ENCODE measurements at places on chromosomes 5 and 9.

GRCh38 chr5:92402956-92403702 lies 1020.0 kb upstream of the ARRDC3 start:
- no peak for DNase-seq

DNA sequence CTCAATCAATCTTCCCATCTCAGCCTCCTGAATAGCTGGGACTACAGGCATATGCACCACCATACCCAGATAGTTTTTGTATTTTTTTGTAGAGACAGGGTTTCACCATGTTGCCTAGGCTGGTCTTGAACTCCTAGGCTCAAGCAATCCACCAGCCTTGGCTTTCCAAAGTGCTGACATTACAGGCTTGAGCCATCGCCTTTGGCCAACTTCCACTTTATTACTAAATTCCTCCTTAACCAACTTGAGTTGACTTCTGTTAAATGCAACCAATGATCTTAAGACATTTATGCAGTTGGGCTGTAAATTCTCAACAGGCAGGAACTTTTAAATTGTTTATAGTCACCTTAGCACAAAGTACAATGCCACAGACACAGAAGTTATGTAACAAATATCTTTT lies 2.8 kb downstream of the LARS1 start:
- DNase-seq = no peak

- no peak for DNase-seq
Observed at GRCh38 chr5:9269014-9269413, 276.9 kb downstream of the SEMA5A start.

- no peak for DNase-seq
Observed at GRCh38 chr9:110049699-110050450, 158.1 kb downstream of the C9orf152 start.

DNA sequence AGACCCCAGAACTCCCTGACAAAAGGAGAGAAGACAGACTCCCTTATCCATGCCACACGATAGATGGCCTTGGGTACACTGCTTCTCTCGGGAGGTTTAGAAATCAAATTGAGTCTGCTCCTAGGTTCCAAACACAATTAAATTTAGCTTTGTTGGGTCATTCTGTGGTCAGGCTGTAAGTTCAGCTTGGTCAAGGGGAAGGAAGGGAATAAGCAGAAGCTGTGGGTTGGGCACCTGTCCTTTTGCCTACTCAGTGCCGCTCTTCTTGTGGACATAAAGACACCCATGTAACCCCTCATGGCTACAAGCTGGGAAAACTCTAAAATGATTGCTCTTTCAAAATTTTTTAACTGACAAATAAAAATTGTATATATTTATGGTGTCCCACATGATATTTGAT lies 19.1 kb upstream of the AK3 start:
- no peak for DNase-seq

- DNase-seq = no peak
Observed at GRCh38 chr5:110354311-110354710, 372.2 kb downstream of the TMEM232 start.

GRCh38 chr5:38739705-38740045 lies 106.1 kb upstream of the OSMR start:
- no peak for DNase-seq

GRCh38 chr5:173633304-173633703 lies 16.9 kb upstream of the BOD1 start:
- no peak for DNase-seq

- DNase-seq = no peak
Observed at GRCh38 chr5:34550247-34550646, 105.9 kb upstream of the RAI14 start.

DNA sequence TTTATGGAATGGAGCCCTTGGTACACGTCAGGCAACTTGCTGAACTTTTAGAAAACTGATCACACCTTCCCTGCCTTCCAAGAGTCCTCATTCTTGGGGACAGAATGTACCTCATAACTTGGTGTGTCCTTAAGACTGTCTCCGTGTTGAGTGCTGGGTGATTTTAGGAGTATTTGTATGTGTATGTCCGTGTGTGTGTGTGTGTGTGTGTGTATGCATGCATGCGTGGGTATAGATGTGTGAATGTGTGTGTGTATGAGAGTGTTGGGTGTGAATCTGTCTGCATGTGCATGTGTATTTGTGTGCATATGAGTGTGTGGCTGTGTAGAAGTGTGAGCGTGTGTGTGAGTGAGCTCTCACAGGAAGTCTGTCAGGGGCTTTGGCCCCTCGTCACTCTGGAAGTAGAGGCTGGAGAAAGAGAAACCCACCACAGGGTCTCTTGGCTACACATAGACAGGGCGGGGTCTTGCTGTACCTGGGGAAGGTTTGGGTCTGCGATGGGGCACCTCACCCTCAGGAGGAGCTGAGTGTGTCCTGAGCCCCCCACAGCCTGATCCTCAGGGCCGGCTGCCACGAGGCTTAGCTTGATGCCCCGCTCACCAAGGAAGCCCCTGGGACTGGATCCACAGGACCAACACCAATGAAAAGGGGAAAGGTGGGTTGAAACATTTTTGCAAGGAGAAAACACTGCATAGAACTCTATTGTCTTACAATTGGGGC lies 33.1 kb upstream of the ANKRD33B start:
- no peak for DNase-seq

GRCh38 chr9:33881635-33882034 lies 64.7 kb downstream of the UBE2R2 start:
- no peak for DNase-seq

DNA sequence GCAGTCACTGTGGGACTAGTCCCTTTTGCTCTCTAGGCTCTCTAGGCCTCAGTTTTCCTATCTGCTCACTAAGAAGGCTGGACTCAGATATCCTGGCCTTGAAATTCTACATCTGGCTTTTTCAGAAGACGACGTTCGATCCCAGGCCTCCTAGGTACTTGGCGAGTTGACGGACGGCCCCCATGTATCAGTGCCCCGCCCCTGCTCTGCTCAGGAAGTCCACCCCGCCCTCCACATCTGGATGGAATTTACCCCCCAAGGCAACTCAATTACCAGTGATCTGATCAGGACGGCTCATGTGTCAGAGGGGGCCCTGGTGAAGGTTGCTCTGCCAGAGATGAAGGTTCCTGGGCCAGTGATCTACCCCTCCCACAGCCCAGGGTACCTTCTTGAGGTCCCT lies 44.1 kb upstream of the SYNPO start:
- DNase-seq = no peak

- DNase-seq = no peak
Observed at GRCh38 chr5:13278148-13278547, 666.3 kb downstream of the DNAH5 start.

DNA sequence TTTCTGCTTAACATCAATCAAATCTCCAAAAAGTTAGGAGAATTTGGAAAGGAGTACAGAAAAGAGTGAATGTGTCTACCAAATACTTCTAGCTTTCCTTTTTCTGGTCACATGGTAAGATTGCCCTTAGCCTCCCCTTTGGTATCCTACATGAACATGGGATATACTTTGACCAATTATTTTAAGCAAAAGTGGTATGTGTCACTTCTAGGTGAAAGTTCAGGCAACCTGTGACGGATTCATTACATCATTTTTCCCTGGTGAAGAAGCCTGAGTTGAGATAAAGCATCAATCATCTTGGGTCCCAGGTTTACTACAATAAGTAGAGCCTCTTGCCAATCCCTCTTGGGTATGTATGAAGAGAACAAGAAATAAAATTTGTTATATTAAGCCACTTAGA lies 419.2 kb downstream of the PDE4D start:
- no peak for DNase-seq

GRCh38 chr9:114184071-114184470 lies 28.7 kb downstream of the COL27A1 start:
- no peak for DNase-seq

GRCh38 chr9:112757940-112758339 lies 7.4 kb downstream of the SNX30 start:
- no peak for DNase-seq

DNA sequence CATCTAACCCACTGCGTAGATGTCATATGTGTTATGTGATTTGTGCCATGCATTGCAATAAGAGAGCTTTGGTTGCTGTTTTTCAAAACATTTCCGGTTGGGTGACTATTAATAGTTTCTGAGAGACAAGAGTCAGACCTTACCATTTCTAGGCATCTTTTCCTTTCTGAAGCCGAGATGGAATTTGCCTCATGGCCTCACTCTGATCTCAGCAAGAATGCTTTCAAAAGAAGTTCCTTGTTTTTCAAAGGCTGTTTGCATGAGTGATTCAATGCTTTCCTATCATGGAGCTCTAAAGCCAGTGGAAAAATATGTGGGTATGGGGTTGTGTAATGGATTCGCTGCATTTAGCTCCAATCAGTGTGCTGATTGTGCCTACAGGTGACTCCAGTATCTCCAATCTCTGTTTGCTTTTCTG lies 203.1 kb upstream of the PPP1R2B start:
- no peak for DNase-seq

- no peak for DNase-seq
Observed at GRCh38 chr9:131522257-131523085, 8.6 kb downstream of the UCK1 start.

DNA sequence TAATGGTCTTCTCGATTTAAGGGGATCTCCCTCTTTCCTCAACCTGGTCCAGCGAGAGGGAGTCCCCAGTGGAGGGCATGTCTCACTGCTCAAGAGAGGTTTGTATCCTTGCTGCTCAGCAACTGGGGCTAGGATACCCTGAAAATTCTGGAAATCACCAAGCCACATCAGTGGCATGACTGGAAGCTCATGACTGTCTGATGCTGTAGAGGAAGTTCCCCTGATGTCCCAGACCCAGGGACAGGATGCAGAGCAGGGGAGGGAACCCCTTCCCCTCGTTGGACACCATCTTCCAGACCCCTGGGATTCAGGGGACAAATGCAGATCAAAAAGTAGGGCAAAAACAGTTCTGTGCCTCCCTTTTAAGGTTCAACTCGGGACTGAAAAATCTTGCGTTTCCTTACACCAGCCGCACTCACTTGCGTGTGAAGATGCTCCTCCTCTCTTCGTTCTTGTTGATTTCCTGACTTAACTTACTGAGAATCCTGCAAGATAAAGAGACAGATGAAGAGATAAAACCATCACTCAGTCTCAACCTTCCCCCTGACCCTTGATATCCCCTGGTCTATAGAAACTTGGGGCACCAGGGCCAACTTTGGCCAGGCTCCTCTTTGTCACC lies 22.1 kb downstream of the LCP2 start:
- no peak for DNase-seq

DNA sequence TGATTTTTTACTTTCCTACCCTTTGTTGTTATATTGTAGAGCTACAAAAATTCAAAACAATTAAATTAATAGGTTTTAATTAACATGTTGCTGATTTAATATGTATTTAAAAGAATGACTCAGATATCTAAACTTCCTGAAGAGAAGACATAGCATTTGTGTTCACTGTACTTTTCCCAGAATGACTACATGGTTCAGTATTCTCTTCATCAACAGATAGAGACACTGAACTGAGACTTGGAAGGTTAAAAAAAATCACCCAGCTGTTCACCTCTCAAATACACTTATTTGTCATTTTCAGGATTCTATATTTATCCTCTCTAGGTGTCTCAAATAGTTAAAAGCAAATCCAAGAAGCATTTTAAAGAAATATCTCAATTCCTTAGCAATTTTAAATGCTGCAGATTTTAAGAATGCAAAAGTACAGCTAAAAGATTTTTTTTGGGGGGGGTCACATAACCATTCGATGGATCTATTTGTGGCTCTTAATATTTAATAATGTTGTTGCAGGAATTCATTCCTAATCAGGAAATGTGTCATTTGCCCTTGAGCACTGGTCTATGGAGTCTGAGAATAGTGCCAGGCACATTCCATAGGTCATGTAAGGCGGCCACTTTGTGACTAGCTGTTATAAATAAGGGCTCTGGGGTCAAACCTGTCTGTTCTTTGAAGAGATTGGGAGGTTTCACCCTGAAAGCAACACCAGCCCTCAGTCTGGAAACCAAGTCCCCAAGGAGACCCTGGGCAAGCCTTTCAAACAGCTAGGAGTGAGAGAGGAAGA lies 463.1 kb downstream of the NR2F1-AS1 start:
- no peak for DNase-seq

DNA sequence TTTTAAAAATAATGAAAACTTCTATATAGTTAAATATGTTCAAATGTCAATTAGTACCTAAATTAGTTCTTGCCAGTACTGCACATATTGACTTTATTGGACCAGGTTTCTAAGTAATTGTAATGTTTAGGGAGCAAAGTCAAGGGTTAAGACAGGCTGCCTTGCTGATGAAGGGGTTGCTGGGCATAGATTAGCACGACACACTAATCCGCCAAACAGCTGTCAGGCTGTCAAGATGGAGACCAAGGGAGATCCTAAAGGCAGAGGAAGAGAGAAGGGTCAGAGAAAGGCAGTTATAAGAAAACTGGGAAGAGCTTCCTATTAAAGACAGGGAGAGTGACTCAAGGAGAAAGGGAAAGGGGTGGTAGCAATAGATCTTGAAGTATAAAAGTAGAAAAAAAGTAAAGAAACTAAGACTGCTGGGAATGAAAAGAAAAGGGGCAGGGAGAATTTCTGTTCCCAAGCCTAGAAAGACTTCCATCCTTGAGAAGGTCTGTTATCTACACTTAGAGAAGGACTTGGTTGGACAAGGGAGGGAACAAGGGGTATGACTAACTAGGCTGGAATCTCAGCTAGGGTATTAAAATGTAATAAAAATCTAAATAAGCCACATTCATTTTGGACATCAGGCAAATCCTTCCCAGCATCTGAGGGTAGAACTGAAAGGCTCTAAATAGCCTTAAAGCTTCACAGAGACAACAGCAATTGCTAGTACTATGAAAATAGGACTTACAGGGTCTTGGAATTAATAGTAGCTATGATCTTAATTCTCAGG lies 188.7 kb downstream of the FBXL17 start:
- DNase-seq = no peak

GRCh38 chr5:175347027-175347426 lies 97.0 kb downstream of the DRD1 start:
- no peak for DNase-seq

- no peak for DNase-seq
Observed at GRCh38 chr5:11449217-11449616, 455.0 kb downstream of the CTNND2 start.

GRCh38 chr5:61449804-61450492 lies 117.9 kb downstream of the ZSWIM6 start:
- no peak for DNase-seq

GRCh38 chr5:113487416-113487780 lies 855 bp downstream of the MCC start:
- DNase-seq = no peak

DNA sequence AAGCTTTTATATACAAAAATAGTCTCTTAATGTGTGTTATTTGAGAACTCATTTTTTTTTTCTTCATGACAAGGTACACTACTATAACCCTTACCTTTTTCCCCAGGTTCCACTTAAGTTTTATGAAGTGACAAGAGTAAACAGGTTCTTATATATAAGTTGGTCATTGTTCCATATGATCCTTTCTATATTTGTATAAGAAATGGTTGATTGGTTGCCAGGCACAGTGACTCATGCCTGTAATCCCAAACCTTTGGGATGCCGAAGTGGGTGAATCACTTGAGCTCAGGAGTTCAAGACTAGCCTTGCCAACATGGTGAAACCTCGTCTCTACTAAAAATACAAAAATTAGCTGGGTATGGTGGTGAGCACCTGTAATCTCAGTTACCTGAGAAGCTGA lies 108.3 kb downstream of the PCSK1 start:
- no peak for DNase-seq

Measured in activated effector memory CD4-positive, alpha-beta T cell treated with Interleukin-2 at 50 U/mL for 16 hours (primary cell).